T-helper 17 cell (primary cell): ENCODE measurements at places on chromosomes 6 and 20.

DNA sequence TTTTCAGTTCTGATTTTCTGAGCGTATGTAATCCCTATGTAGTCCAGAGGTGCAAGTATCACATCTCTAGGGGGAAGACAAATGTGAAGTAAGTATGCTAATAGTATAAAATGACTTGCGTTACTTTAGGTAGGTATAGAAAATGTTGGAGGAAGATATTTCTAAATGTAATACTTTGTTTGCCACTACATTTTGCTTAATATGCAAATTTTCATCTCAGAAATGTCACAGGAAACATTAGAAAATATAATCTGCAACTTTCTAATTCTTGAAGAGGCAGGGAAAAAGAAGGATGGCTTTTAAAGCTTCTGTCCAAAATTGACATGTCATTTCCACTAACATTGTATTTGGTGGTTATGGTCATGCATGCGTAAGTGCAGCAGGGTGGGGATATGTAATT lies 85.6 kb downstream of the CD2AP start:
- DNase-seq, result no peak

DNA sequence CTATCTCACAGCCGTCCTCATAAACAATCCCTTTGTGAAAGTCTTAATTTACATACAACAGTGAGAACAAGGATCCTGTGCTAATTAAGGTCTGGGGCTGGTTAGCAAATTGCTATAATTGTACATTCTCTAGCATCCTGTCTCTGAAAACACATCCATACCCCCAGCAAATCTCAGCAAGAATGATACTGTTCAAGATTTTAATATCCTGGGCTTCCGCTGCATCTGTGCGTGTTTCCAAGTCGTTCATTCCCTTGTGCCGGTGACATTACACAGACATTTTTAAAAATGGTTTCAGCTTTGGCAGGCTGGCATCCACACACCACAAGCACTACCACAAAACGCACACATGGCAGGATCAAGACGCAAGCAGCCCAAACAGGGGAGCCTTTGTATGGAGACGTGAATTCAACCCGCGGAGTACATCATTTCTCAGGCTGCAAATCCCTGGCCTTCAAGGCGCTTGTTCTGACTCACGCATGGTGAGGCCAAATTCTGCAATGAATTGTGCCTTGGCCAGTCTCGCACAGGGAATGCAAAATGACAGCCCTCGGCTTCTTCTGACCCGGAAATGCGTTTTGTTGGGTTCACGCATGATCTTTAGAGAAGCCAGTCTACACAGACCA lies 20.3 kb downstream of the ZMYND8 start:
- no peak for DNase-seq

DNA sequence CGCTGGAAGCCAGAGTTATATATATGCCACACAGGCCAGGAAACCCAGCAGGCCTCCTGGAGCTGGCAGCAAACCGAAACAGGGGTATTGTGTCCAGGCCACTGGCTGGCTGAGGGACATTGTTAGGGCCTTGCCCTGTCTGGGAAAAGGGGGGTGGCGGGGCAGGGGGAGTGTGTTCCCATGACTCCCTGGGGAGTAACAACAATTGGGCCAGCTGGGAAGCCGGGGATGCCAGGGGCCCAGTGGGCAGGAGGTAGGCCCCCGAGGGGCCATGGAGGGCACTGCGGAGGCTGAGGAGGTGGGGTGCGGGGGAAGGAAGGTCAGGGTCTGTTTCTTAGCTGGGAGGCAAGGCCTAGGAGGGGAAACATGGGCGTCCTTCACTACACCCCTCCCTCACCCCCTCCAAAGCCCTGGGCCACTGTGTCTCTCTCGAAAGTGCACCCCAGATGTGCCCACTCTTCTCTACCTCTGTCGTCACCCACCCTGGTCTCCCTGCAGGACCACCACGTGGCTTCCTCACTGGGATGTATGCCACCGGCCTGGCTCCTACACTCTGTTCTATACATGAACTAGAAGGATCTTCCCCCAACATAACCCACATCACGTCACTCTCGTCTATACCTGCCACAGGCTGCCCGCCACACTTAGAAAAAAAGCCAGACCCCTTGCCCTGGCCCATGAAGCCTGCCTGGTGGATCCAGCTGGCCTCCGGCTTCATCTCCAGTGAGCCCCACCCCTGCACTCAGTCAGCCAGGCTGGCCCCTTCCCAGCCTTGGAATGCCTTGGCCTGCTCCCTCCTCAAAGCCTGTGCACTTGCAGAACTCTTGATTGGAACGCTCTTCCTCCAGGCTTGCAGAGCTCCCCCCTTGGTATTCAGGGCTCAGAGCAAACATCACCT lies 7.8 kb upstream of the E2F1 start:
- DNase-seq, result no peak

GRCh38 chr20:8386991-8387390 lies 254.9 kb downstream of the PLCB1 start:
- DNase-seq, result no peak

GRCh38 chr20:45467172-45467571 lies 2.4 kb upstream of the WFDC2 start:
- no peak for DNase-seq

DNA sequence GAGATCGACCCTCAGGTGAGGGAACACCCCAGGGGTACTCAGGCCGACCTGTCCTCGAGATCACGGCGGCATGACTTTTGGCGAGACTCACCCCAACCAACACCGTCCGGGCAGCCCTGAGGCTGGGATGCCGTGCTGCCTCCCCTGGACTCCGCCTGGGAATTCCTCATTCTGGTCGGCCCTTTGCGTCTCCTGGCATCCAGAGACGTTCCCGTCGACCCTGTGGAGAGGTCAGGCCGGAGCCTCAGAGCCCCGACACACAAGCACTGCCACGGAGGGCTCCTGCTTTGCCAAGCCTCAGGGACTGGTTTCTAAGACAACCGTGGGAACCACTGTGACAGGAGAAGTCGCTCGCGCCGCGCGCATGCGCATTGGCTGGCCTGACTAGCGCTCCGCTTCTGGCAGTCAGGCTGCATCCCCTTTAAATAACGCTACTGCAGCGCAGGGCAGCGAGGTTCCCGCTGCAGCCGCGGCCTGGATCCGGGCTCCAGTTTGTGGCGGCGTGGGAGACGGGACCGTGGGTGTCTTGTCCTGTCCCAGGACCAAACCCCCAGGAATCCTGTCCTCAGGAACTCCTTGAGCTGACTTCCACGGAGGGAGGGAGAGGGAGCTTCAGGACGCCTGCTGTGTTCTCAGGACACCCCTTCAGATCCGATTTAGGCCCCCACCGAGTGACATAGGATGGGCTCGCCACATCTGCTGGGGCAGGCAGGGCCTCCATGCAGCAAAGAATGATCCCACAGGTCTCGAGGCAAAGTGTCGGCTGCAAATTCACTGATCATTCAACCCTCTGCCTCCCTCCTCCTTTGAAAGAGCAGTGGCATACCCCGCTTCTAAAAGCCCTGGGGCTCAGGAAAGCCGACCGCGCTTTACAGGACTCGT lies 163.2 kb upstream of the ZNF337 start:
- DNase-seq, result peak; percentile 63
